Endothelial cell of umbilical vein (primary cell): ENCODE measurements at places on chromosomes 5 and 9. TPM values are rescaled to one million over a fixed set of nuclear protein-coding genes. Genes with fewer than 3 reads are reported as not detected.
A peak's percentile ranks its signal among the peaks of the same experiment; 100 is the strongest.

Gene NEK6
- 65.9 and 67.1 TPM in 2 replicates for total RNA-seq

Gene S1PR3
- 18.9 and 25.8 TPM in 2 replicates for total RNA-seq

Gene IPO11
- total RNA-seq: 72.9 and 80.9 TPM in 2 replicates

Gene PDCD1LG2
- 9.5 and 9.7 TPM in 2 replicates for total RNA-seq

Gene KCNV2
- total RNA-seq: not detected in 2 replicates

Gene CCDC192
- total RNA-seq: not detected in 2 replicates

Gene LRRC19
- not detected in 2 replicates for total RNA-seq

Gene SAXO1
- total RNA-seq: not detected in 2 replicates

Gene SMIM32
- not detected in 2 replicates for total RNA-seq

Gene DDX31
- total RNA-seq: 16.3 and 16.4 TPM in 2 replicates

Gene PCDHGA10
- total RNA-seq: 4.4 and 5.8 TPM in 2 replicates

Gene SLC25A48
- not detected in 2 replicates for total RNA-seq

- no peak for DNase-seq
These were observed 5.4 kb downstream of the PIK3R1 start for GRCh38 chr5:68220914-68221313.

DNA sequence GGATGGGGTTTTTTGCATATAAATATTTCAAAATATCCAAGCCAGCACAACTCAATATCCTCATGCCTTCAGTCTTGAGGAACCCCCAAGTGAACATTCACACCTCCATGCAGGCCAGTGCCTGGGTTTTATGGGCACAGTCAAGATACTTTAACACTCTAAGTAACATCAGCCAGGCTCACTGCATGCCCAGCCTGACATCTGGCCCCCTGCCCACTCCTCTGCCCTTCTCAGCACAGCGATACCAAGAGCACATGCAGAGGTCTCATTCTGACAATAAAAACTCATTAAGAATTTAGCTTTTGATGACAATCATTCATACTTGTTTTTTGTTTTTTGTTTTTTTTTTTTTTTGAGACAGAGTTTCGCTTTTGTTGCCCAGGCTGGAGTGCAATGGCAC, 250.0 kb downstream of the CWC27 start:
- DNase-seq: no peak

GRCh38 chr5:14306329-14306815, 163.2 kb downstream of the TRIO start:
- DNase-seq: no peak

DNA sequence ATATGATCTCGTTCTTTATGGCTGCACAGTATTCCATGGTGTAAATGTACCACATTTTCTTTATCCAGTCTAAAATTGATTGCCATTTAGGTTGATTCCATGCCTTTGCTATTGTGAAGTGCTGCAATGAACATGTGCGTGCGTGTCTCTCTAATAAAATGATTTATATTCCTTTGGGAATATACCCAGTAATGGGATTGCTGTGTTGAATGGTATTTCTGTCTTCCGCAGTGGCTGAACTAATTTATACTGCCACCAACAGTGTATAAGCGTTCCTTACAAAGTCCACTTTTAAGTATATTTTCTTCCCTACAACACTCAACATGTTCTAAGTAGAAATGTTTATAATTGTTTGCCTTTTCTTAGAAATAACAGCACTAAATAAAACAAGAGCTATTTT, 521.9 kb downstream of the DTWD2 start:
- no peak for DNase-seq

DNA sequence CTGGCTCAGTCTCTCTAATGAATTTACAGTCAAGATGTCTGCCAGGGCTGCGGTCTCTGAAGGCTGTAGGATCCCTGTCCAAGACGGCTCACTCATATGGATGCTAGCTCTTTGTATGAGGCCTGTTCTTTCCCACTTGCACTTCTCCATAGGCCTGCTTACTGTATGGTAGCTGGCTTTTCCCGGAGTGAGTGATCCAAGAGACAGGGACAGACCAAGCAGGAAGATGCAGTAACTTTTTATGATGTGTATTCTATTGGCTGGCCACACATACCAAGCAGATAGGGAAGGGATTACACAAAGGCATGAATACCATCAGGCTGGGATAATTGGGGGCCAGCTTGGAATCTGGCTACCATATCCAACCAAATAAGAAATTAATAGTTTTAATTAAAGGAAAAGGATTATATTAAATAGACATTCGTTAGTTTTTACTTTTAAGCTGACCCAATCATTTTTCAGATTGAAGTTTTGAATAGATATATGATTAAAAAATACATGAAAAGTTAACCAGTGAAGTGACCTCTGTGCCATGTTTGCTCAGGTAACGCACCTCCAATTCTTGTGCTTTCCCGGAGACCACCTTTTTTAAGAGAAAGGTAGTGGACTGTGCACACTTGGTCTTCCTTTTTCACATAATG, 20.6 kb downstream of the NSD1 start:
- DNase-seq: no peak

DNA sequence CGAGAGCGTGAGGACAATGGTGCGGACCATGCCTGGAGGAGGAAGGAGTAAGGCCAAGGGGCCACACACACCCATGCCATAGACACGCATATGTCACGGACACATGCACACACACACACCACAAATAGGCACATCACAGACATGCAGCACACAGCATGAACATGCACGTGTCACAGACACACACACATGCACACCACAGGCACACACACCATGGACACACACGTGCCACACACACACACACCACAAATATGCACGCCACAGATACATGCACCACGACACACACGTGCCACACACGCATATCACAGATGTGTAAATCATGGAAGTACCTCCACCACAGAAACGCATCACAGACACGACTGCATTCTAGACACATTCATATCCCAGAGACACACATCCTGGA, 16.7 kb downstream of the TERT start:
- no peak for DNase-seq

- no peak for DNase-seq
These were observed 35.9 kb downstream of the HRH2 start for GRCh38 chr5:175693741-175694140.

DNA sequence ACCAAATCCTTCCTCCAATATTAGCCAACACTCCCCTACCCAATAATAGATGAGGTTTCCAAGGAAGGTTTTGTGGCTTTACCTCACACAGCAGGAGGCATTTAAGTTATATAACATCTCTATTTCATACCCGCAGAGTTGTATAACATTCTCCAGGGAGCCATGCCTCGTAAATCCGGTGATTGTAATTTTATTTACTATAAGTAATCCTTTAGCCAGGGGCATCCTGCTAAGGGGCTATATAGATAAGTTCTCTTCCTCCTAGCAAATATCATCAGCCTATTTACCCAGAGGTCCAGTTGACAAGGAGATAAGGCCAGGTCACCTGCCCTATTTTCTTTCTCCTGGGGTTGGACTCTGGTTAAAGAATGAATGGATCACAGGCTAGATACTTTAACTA, 2051.0 kb downstream of the EFNA5 start:
- DNase-seq: no peak

DNA sequence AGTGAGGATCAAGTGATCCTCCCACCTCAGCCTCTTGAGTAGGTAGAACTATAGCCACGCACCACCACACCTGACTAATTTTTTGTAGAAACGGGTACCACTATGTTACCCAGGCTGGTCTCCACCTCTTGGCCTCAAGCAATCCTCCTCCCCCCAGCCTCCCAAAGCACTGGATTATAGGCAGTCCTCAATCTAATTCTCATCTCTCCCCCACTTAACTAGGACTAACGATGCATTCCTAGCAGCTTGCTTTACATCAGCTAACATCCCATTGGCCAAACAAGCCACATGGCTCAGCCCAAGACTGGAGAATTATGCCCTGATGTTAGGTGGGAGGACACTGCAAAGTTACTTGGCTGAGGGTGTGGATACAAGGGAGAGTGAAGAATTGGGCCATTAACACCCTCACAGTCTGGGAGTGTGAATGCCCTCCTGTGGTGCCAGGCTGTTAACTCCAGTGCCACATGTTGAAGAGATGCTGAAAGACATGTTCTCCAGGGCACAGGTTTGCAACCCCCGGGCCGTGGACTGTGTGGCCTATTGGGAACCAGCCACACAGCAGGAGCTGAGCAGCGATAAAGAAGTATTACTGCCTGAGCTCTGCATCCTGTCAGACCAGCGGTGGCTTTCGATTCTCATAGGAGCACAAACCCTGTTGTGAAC, 5.3 kb upstream of the ZNF367 start:
- no peak for DNase-seq

GRCh38 chr9:78777747-78778146, 480.8 kb downstream of the PSAT1 start:
- DNase-seq: no peak

GRCh38 chr5:177253252-177253651, 50.3 kb downstream of the RAB24 start:
- no peak for DNase-seq

- DNase-seq: no peak
These were observed 71.1 kb downstream of the GNAQ start for GRCh38 chr9:77960356-77961153.

GRCh38 chr5:72145348-72145747, 38.1 kb downstream of the MAP1B start:
- DNase-seq: no peak

GRCh38 chr9:133429214-133429613, 7.0 kb downstream of the ADAMTS13 start:
- DNase-seq: no peak

DNA sequence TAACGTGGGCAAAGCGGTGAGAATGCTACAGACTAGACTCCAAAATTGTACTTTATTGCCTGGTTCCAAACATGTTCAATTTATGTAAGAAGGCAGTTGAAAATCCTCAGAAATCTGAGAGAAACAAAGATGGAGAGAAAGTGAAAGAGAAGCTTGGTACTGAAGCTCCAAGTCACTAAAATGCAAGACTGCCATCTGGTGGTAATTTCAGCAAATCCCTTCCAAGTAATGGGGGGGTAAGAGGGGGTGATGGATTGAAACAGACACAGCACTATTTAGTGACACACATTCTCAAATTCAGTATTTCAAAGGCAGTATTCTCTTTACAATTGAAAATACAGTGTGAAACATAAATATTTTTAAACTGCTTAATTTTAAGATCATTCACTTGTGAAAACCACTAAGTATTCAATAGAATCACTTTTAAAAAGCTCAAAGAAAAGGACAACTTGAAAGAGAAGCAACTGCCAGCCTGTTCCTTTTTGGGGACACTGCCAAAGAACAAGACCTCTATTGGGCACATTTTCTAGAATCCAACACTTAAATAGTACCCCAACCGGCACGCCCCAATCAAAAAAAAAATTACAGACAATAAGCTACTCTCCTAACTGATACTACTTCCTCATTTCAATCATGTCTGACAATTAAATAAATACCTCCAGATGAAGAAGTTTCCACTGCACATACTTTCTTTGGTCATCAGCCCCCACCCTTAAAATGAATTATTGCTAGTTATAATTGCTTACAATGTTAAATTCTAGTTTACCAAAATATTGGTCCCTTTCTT, 131.5 kb downstream of the AGTPBP1 start:
- DNase-seq: peak; percentile 74

- no peak for DNase-seq
These were observed 841.6 kb downstream of the MAT2B start for GRCh38 chr5:164346785-164347630.

- no peak for DNase-seq
These were observed 378.2 kb upstream of the RPS23 start for GRCh38 chr5:82656341-82656761.
